ENCODE measurements at places on chromosomes 16 and 17. TPM values are rescaled to one million over a fixed set of nuclear protein-coding genes. Genes with fewer than 3 reads are reported as not detected.
A peak's percentile ranks its signal among the peaks of the same experiment; 100 is the strongest.

DNA sequence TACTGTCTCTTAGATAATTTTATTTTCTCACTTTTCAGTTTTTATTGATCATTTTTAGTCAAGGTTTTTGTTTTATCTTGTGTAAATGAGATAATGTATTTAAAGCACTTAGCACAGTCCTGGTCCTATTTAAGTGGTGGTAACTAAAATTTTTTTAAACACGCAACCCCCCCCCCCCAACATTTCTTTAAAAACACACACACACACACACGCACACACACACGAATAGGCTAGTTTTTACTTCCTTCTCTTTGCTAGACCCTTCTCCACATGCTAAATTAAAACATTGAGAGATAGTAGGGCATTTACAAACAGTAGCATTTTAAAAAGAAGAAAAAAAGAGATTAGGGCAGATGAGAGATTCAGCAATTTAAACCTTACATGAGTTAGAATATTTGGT is 5.0 kb downstream of the NFATC3 start:
- DNase-seq, result no peak

DNA sequence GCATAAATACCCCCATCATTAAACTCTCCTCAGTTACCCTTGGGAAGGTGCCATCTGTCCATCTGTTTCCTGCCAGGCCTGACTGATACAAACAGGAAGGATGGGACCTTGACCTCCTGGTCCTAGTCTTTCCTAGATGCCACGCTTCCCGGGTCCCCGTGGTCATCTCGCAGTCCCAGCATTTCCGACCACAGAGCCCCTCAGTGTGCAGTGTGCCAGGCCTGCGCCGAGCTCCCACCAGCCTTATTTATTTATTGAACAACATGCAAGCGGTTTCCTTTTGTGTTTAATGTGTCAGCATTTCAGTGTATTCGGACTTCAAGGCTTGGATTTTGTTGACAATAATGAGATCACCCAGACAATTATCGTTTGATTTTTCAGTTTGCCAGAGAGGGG is 45.6 kb upstream of the NKD1 start:
- no peak for DNase-seq

GRCh38 chr17:65886315-65887245 is 305.4 kb downstream of the CEP112 start:
- DNase-seq, result no peak

- DNase-seq, result no peak
Observed at GRCh38 chr16:53849585-53849984, 145.6 kb downstream of the FTO start.

DPEP3 gene
- total RNA-seq, result 0.03 TPM

DPEP1 gene
- 2.6 TPM for total RNA-seq

SLC2A4 gene
- 3.8 TPM for total RNA-seq

GRCh38 chr16:15765116-15765515 is 91.7 kb downstream of the MYH11 start:
- no peak for DNase-seq

DNA sequence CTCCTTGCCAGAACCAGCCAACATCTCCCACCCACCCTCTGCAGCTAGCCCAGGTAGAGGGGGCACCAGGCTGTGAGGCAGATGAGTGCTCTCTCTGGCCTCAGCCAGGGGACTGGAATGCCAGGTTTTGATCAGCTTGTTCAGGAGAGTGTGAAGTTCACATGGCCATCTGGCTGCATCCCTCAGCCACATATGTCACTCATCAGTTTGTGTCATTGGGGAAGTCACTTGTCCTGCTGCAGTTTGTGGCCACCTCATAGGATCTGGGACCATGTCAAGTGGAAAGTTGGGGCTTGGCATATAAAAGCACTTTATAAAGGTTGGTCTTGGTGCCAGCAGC is 147.6 kb downstream of the SOCS1 start:
- DNase-seq, result no peak

GRCh38 chr16:19223235-19224170 is 55.5 kb downstream of the SYT17 start:
- DNase-seq, result peak; percentile 57

- peak; percentile 45 for DNase-seq
Observed at GRCh38 chr16:27636453-27637240, 86.7 kb downstream of the KATNIP start.

DNA sequence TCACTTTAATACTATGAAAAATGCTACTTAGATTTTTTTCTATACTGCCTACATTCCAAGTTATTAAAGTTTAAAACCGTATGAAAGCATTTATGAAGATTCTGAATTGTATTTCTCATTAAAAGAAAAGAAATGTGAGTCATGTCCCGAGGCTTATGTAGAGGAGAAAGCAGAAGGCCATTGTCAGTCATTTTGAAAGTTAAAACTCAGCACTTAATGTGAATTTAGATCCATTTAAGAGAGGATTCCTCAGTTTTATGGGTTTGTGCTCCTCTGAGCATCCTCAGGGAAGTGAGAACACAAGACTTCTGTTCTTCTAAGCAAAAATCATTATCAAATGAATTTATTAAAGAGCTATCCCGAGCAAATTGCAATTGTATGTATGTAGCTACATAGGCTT is 11.8 kb downstream of the C17orf75 start:
- DNase-seq, result no peak

DNA sequence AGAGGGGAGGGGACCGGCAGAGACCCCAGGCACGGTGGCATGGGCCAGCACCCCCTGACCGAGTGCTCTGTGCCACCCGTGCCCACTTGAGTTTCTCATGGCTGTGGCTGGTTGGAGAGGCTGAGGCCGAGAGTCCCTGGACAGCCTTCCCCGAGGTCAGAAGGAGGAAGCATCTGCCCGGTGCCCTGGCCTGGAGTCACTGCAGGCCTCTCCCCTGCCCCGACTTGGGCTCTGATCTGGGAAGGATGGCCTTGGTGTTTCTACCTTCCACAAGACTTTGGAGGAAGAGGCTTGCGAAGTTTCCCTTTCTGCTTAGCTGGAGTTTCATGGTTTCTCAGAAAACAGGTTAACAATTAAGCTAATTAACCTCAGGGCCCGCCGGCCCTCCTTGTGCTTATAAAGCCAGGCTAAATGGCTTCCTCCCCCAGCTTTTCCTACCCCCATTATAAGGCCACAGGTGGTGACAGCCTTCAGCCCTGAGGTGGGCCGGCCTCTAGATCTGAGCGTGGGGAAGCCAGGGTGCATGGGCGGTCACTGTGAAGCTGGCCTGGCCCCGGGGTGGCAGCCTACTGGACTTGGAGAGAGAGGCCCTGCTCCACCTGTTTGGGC is 17.3 kb downstream of the LLGL2 start:
- DNase-seq, result no peak

HAGHL gene
- total RNA-seq, result 26.6 TPM

- DNase-seq, result no peak
Observed at GRCh38 chr17:69478916-69479315, 64.4 kb downstream of the MAP2K6 start.

DNA sequence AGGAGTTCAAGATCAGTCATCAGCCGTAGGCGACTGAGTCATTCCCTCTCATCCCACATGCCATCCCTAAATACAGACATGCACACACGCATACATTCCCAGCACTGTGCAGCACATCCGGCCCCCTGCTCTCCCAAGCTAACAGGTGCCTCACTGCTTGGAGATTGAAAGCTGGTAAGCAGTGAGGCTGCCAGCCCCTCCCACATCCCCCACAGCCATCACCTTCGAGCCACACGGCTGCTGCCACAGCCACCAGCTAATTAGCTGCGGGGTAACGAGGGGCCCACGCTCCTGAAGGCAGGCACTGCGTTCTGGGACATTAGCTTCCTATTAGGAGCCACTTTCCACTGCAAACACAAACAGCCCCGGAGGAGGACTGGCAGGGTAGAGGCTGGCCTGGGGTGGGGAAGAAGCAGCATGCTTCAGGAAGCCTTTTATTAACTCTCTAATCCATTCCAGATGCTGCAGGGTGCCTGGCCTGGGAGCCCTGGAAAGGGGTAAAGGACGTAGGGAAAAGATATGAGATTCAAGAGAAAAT is 179.6 kb downstream of the CCT6B start:
- no peak for DNase-seq

DOC2A gene
- 5.3 TPM for total RNA-seq

C17orf58 gene
- total RNA-seq, result 55.8 TPM

DNA sequence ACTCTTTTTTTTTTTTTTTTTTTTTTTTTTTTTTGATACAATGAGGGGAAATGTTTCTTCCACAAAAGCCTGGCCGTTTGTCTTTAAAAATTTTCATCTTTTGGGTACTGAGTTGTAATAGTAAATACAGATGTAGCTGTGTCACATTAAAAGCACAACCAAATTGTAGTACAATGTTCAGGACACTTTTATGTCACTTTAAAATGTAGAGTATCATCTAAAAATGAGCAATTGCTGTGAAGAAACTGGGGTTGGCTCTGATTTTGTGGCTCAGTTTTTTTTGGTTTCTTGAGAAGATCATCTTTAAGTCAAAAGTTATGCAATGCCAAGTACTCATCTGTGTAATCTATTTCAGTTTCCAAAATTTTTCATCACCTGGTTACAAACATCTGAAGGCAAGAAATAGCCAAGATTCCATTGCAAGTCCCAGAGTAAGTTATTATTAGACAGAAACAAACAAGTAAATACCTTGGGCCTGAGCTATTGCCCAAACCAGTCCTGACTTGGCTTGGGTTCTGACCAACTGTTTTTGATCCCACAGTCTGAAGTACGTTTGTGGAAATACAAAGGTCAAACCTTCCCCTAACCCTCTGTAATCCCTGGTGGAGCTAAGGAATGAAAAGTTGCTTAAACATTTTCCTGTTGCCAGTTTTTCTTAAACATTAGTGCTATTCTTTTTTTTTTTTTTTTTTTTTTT is 717.2 kb downstream of the WWOX start:
- no peak for DNase-seq

GRCh38 chr16:25298165-25298872 is 40.7 kb upstream of the ZKSCAN2 start:
- no peak for DNase-seq

DNA sequence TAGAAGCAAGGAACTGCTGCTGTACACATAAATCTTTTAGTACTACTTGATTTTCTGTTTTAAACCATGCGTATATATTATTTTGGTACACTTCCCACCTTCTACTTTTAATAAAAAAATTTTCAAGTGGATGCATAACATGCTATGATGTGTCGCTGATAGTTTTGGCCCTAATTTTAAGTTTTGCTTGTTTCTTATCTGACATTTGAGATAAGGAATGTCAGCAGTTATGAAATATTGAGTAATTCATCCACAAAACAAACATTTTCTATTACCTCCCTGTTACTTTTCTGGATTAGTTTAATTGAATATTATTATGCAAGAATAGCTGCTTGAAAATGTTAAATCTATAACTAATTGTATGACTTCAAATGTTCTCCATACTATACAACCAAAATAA is 35.8 kb downstream of the N4BP1 start:
- DNase-seq, result no peak

GRCh38 chr17:73492821-73493814 is 151.1 kb downstream of the SDK2 start:
- peak; percentile 80 for DNase-seq

PRKCA gene
- total RNA-seq, result 10.3 TPM

- DNase-seq, result no peak
Observed at GRCh38 chr16:48555597-48556242, 54.3 kb downstream of the N4BP1 start.

ABCA3 gene
- 6.6 TPM for total RNA-seq

ABAT gene
- 1.8 TPM for total RNA-seq

DNA sequence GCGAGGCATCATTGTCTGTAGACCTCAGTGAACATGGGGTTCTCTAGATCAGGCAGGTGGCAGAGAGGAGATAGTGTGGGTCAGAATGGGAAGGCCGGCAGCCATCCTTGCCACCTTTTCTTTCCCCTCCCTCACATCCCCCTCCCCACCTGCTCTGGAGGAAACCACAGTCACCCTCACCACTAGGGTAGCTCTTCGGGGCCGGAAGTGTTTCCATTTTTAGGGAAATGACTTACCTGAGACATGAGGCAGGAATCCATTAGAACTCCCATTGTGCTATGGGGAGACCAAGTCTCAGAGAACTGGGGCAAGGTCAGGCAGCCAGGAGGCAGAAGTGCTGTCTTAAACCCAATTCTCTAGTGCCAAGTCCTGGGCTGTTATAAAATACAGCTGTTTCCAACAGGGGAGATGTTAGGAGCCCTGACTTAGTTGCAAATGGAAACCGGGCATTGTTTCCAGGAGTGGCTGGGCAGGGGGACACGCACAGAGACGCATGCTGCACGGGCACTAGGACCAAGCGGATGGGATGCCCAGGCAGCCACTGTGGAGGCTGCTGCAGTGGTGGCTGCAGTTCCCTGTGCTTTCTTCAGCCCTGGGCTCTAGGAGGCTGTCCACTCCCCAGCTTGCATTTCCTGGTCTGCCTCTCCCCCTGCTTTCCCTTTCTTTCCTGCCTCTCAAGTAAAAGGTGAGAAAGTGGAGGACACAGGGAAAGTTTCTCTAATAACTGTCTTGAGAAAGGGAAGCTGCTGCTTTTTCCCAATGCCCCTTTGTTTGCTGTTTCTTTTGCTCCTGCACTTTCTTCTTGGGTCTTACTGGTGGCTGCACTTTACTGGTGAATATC is 2.8 kb downstream of the HAS3 start:
- peak; percentile 88 for DNase-seq

- DNase-seq, result peak; percentile 56
Observed at GRCh38 chr17:74426551-74427047, 5.3 kb upstream of the GPRC5C start.

LUC7L gene
- total RNA-seq, result 56.6 TPM

DNA sequence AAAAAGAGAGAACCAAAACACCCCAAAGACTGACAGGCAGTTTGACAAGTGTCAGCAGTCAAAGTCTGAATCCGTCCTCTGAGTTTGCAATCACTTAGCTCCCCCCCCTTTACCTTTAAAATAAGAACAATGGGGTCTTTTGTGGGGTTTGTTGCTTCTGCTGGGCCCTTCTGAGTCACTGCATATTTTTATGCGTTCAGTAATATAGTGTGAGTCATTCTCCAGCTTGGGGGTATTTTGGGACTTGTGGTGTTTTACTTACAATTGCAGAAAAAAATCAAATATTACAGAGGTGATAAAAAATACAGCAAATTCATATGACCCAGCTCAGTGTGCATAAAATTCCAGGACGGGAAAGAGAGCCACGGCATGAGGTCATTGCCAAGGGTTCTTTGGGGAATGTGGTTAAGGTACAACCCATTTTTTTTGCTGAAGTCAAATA is 120.1 kb downstream of the CYLD start:
- DNase-seq, result no peak

DYNLRB2 gene
- total RNA-seq, result 0.42 TPM

PPP1R1B gene
- total RNA-seq, result 11.8 TPM

NAGS gene
- 5.9 TPM for total RNA-seq

OXLD1 gene
- 100 TPM for total RNA-seq

CACNA1H gene
- 27.3 TPM for total RNA-seq

PGS1 gene
- 71.8 TPM for total RNA-seq

All from H7 (cell line).